ENCODE measurements at places on chromosomes 16 and 17. TPM values are rescaled to one million over a fixed set of nuclear protein-coding genes. Genes with fewer than 3 reads are reported as not detected.

Gene CHD9NB
- total RNA-seq, result 0.05 TPM

Gene CCL18
- 0.92 TPM for total RNA-seq

Gene NACA2
- not detected for total RNA-seq

Gene CDRT4
- 3.3 TPM for total RNA-seq

Gene KRTAP4-4
- total RNA-seq, result not detected

Gene C1QL1
- total RNA-seq, result 0.17 TPM

Gene EVPLL
- not detected for total RNA-seq

Data from liver (tissue), 10 donors.